ENCODE measurements at places on chromosomes 16 and 17.

- DNase-seq, result peak; percentile 94
Measured at GRCh38 chr17:73956595-73957465, 246.6 kb upstream of the RPL38 start.

DNA sequence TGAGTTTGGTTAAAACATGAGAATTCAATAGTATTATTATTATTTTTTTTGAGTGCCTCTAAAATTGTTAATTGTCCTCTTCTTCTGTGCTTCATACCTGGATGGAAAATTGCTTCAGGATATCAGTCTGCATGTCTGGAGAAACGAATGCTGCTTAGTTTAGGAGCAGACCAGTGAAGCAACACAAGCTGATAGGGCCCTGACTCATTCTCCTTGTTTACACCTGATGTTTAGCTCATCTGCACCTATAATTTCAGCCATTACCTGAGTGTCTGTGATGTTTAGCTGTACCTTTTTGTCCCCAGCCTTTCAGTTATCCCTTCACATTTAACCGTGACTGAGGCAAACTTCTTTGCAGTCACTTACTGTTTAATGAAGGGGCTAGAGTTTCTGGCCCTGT lies 14.8 kb downstream of the SNTB2 start:
- no peak for DNase-seq

DNA sequence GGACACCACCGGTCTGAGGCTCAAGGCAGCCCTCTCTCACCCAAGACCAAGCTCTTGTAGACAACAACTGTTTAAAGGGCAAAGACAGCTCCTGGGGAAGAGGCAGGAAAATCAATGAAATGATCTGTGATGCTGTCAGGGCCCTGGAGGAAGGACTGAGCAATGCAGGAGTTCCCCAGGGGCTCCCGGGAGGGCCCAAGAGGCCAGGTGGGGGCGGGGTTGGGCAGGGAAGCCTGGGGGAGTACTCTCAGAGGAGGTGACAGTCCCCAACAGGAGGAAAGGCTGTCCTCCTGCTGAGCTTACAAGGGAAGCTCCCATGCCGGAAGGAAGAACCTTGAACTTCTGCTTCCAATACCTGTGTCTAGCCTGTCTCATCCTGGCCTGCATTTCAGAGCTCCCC lies 8.3 kb upstream of the NOS2 start:
- DNase-seq, result no peak

DNA sequence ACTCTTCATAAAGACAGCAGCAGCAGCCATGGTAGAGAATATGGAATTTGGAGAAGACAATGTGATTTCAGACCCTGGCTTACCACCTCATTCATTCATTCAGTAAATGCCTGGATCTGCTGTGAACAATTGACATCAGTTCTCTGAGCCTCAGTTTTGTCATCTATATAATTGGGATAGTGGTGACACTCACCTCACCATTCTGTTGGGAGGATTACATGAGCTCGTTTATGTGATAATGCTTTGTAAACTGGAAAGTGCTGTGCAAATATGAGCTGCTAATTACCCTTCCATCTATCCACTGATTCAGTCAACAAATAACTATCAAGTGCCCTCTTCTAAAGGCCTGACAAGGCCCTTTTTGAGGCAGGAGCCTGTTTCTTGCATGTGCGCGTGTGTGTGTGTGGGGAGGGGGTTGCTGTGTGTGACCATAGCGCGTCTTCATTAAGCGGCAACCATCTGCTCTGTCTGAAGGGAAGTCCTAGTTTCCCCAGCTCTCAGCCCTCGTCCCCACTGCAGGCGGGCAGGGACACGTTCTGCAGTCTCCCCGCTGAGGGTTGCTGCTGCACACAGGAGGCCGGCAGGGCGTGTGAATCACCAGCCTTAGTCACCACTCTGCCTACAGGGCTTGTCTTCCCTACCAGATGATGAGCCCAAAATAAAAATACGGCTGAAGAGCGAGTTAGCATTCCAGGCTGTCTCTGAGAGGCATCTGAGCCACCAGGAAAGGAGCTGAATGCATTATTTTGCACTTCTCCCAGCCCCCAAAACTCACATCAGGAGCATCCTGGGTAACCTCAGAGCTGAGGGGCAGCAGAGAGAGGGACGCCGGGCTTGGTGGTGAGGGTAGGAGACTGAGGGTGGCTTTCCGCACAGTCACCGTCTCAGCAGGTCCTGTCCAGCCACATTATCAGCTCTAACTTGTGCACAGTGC lies 19.9 kb downstream of the ARL4D start:
- no peak for DNase-seq

DNA sequence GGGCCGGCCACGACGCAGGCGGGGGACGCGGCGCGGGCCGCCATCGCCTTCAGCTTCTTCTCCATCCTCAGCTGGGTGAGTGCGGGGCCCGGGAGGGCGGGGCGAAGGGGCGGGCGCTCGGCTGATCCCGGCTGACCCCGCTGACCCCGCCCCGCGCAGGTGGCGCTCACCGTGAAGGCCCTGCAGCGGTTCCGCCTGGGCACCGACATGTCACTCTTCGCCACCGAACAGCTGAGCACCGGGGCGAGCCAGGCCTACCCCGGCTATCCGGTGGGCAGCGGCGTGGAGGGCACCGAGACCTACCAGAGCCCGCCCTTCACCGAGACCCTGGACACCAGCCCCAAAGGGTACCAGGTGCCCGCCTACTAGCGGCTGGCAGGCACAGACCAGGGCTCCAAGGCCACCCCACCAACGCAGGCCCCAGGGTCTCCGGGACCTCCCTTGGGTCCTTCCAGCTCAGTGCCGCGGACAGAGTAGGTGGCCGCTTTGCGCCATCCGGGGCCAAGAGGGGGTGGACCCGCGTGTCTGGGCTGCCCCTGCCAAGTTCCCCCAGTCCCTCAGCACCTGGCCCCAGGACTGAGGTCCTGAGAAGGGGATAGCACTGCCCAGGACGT lies 3.0 kb downstream of the SYNGR3 start:
- peak; percentile 90 for DNase-seq

DNA sequence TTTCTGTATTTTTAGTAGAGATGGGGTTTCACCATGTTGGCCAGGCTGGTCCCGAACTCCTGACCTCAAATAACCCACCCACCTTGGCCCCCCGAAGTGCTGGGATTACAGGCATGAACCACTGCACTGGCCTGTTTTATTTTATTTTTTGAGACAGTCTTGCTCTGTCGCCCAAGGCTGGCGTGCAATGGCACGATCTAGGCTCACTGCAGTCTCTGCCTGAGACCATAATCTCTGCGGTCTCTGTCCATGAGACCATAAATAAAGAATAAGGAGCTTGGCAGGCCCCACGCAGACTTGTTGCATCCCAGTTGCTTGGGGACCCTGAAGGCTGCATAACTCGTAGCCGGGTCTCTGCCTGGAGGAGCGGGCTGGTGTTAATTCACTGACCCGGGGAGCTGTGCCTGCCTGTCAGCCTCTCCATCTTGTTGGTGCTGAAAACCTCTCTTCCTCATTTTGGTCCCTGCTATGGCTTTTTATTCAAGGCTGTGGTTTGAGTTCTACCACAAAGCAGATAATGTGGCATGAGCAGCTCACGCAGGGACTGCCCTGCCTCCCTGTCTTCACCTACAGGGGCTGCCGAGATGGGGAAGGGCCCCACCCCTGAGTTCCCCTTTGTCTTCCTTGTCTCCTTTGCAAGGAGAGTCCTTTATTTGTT lies 82.1 kb downstream of the MSI2 start:
- DNase-seq, result no peak

- no peak for DNase-seq
Measured at GRCh38 chr17:51608251-51608933, 348.0 kb downstream of the UTP18 start.

DNA sequence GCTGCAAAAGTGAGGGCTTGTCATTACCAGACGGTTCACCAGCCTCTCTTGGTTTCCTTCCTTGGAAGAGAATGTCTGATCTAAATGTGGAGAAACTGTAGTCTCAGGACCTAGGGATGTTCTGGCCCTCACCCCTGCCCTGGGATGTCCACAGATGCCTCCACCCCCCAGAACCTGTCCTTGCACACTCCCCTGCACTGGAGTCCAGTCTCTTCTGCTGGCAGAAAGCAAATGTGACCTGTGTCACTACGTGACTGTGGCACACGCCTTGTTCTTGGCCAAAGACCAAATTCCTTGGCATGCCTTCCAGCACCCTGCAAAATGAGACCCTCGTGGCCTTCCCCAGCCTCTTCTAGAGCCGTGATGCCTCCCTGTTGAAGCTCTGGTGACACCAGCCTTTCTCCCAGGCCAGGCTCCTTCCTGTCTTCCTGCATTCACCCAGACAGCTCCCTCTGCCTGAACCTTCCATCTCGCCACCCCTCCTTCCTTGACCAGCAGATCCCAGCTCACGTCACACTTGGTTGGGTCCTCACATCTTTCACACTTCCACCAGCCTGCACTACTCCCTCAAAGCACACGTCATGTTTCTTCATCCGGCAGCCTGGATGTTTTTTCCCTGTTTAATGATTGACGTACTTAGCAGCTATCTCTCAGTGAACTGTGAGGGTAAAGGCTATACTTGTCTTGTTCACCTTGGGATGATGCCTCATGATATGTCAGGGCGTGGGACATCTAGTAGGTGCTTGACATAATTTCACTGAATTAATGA lies 4.3 kb downstream of the ZNF768 start:
- DNase-seq, result no peak

All from H1 (cell line).